Stimulated activated CD4-positive, alpha-beta T cell treated with anti-CD3 and anti-CD28 coated beads, Interleukin-1b, Interleukin-23, amount 100 ng/mL, for 1 hour (primary cell): ENCODE measurements at places on chromosomes 1 and 21.

GRCh38 chr1:84769636-84770035 lies 79.4 kb upstream of the SSX2IP start:
- DNase-seq = no peak

DNA sequence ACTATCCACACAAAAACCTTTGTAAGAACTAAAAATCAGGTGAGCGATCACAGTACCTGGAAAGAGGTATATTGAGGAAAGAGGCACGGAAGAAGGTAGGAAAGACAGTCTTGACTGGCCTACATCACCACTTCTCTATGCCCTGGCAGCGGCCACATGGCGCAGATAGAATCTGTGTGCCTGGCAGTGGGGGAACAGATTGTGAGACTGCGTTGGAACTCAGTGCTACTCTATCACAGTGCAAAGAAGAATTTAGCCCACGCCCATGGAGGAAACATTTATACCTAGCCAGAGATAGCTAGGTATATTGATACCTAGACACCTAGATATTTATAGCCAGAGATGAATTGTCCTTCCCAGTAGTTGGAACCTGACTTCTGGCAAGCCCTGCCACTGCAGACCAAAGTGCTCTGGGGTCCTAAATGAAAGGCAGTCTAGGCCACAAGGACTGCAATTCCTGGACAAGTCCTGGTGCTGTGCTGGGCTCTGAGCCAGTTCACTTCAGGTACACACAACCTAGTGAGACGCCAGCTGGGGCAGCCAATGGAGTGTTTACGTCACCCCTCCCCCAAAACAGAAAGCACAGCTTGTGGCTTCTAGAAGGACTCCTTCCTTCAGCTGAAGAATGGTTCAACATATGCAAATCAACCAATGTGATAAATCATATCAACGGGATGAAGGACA lies 51.9 kb downstream of the DHX9 start:
- no peak for DNase-seq

DNA sequence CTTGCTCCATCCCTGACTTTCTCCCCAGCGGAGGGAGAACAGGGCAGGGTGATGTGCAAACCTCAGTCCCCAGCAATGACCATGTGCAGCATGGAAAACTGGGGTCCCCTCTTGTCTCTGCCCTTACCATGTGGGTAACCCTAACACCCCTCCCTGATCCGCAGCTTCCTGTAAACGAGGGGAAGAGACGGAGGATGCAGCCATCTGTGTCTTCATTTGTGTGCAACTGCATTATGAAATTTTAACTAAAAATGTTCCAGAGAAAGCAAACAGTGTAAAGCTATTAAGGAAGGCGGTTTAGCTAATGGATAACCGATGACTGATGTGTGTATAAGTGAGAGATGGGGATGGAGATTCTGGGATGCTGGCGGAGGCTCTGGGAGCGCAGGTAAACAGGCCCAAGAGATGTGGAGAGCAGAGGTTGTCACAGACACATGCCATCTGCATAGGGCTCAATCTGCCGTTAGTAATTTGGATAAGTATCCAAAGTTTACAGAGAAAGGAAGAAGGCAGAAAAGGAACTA lies 206.6 kb downstream of the DSCAM start:
- no peak for DNase-seq

DNA sequence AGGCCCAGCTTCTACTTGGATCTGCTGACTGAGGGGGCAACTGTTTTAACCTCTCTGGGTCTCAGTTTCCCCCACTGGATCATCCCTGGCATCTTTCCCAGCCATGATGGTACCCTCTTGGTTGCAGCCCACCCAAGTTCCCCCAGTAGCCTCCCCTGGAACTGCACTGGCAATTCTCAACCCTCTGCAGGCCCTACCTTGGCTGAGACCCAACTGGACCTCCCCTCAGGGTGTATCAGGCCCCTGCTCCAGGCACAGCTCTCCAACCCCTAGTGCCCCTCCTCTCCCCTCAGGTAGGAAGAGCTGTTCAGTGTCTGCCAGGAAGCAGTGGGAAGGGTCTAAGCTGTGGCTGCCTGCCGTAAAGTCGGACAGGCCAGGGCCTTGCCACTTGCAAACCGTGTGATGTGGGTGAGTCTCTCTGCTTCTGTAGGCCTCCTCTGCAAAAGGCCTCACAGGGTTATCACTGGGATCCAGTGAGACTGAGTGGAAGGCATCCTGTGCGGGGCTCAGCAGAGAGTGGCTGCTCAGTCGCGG lies 32.1 kb downstream of the RHBG start:
- no peak for DNase-seq

DNA sequence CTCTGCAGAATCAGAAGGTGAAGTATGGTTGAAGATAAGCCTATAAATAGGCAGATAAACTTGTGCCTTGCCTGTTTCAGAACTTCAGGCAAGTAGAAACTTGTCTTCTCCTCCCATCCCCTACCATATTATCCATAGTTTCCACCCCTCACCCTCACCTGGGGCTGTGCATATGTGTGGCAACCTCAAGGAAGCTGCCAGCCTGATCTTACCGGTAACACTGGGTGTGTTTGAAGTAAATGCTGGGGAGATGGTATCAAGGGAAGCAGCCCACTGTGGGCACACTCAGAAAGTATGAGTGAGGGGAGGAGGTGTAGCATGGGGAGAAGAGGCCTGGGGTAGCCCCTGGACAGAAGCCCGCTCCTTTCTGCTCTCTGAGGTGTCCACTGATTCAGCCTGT lies 14.5 kb downstream of the VANGL2 start:
- DNase-seq = no peak

- DNase-seq = no peak
These were observed 48.8 kb downstream of the GADD45A start for GRCh38 chr1:67733681-67734322.
